ENCODE measurements at places on chromosomes 7 and 10. TPM values are rescaled to one million over a fixed set of nuclear protein-coding genes. Genes with fewer than 3 reads are reported as not detected.

Gene FAM237B
- total RNA-seq, result not detected

Gene DLX6
- not detected for total RNA-seq

Gene CYP2C18
- 0.07 TPM for total RNA-seq

Gene PLA2G12B
- not detected for total RNA-seq

Gene XRCC2
- total RNA-seq, result 3.9 TPM

Gene PTER
- 13.4 TPM for total RNA-seq

Gene TIMM23B
- total RNA-seq, result 24.2 TPM

Gene IFIT1
- 5.4 TPM for total RNA-seq

Gene CRPPA
- 0.79 TPM for total RNA-seq

Gene ANXA8
- 33.2 TPM for total RNA-seq

Gene PNLIPRP2
- total RNA-seq, result 0.09 TPM

Gene ERVW-1
- not detected for total RNA-seq

Gene LIPJ
- total RNA-seq, result not detected

Gene MSMB
- not detected for total RNA-seq

Gene GIMAP5
- not detected for total RNA-seq

Data from A549 treated with CpdA at 1 μM for 4 hours (cell line).